ENCODE measurements at places on chromosomes 1 and 21. TPM values are rescaled to one million over a fixed set of nuclear protein-coding genes. Genes with fewer than 3 reads are reported as not detected.

Gene MYOM3
- not detected for total RNA-seq

Gene HPCAL4
- 1.2 TPM for total RNA-seq

Gene IL19
- not detected for total RNA-seq

Gene GORAB
- total RNA-seq: 7.6 TPM

Gene RGL1
- 2.6 TPM for total RNA-seq

Gene GCLM
- 31.1 TPM for total RNA-seq

Gene SLAMF6
- total RNA-seq: 28.6 TPM

Gene TEX38
- total RNA-seq: 0.26 TPM

Gene RPTN
- total RNA-seq: not detected

Gene TCHHL1
- total RNA-seq: not detected

Gene F3
- total RNA-seq: not detected

Gene F13B
- 0.13 TPM for total RNA-seq

Gene SLAMF7
- 15.0 TPM for total RNA-seq

GRCh38 chr1:156538711-156539440 lies 33.5 kb downstream of the IQGAP3 start:
- no peak for ATAC-seq

GRCh38 chr1:172724765-172725613 lies 66.1 kb downstream of the FASLG start:
- peak; percentile 46 for ATAC-seq

GRCh38 chr1:116556289-116557006 lies 14.4 kb downstream of the CD58 start:
- peak; percentile 92 for ATAC-seq

- ATAC-seq: no peak
These were observed 282.6 kb downstream of the BARHL2 start for GRCh38 chr1:90434460-90434859.

- peak; percentile 49 for ATAC-seq
These were observed 10.5 kb downstream of the MTX1 start for GRCh38 chr1:155218854-155219591.

GRCh38 chr21:32483293-32483595 lies 70.7 kb downstream of the EVA1C start:
- no peak for ATAC-seq

GRCh38 chr1:167713330-167714081 lies 8.3 kb upstream of the MPZL1 start:
- ATAC-seq: no peak

- no peak for ATAC-seq
These were observed 7.2 kb upstream of the BCL10 start for GRCh38 chr1:85283475-85284199.

DNA sequence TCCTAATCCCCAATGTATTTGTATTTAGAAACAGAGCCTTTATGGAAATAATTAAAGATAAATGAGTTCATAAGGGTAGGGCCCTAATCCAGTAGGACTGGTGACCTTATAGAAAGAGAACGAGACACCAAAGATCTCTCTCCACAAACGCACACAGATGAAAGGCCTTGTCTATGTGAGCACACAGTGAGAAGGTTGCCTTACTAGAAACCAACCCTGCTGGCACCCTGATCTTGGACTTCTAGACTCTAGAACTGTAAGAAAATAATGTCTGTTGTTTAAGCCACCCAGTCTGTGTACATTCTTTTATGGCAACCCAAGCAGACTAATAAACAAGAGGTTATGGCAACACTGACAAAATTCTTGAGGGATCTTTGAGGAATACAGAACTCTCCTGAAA lies 44.8 kb upstream of the PRDX6 start:
- no peak for ATAC-seq

DNA sequence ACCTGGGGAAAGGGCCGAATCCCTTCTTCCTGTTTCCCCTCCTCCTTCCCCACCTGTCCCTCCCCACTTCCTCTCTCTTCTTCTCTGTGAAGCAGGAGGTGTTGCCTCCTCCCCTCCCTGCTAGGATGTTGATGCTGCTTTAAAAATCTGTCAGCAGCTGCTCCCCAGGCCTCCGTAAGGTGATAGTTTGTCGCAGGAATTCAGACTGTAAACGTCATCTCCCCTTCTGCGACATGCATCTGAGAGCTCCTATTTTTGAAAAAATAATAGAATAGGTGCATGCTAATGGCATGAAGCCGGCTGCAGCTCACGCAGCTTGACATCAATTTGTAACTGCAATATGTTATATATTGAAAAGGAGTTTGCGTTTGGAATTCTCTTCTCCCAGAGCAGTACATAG lies 70.1 kb downstream of the KAZN start:
- no peak for ATAC-seq

DNA sequence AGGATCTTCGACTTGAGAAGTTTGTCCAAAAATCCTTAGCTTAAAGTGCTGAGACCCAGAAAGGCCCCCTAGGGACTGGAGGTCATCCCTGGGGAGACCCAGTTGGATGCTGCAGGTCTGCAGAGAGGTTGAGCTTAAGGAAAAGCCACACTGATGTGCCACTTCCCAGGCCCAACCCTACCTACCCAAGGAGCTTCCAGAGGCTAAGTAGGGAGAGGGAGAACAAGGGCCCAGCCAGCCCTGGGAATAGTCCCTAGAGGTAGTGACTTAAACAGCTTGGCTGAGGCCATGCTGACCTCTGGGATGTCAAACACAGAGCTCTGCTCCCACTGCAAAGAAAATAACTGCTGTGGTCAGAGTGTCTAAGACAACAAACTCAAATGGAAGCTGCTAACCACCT lies 693.7 kb downstream of the MATN1 start:
- no peak for ATAC-seq

- no peak for ATAC-seq
These were observed 141.9 kb upstream of the CXADR start for GRCh38 chr21:17370916-17371315.

- no peak for ATAC-seq
These were observed 166.4 kb downstream of the PSMG1 start for GRCh38 chr21:39016740-39017315.

GRCh38 chr1:163844459-163844858 lies 522.7 kb downstream of the NUF2 start:
- no peak for ATAC-seq

DNA sequence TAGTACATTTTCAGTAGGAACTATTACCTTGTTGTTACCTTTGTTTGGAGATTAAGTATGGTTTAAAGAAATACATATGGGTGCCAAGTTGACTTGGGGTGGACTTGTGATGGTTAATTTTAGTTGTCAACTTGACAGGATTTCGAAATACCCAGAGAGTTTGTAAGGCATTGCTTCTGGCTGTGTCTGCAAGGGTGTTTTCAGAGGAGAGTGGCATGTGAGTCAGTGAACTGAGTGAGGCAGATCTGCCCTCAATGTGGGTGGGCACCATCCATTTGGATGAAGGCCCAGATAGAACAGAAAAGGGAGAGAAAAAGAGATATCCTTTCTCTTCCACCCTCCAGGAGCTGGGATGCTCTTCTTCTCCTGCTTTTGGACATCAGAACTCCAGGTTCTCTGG lies 315.5 kb downstream of the GPATCH2 start:
- no peak for ATAC-seq

DNA sequence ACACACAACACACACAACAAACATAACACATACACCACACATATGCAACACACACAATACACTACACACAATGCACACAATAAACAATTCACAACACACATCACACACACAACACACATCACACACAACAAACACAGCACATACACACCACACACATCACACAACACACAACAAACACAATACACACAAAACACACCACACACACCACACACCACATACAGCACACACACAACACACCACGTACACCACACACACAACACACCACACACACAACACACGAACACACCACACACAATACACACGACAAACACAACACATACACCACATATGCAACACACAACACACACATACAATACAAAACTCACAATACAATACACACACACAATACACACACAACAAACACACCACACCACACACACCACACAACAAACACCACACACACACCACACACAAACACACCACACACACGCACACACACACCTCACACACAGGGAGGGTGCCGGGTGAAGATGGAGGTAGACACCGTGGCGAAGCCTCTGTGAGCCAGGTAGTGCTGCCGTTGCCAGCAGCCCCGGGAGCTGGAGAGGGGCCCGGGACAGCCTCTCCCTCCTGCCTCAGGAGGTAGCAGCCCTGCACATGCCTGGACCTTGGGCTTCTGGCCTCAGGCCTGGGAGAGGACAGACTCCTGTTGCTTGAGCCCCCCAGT lies 30.4 kb upstream of the C1orf174 start:
- ATAC-seq: no peak

- no peak for ATAC-seq
These were observed 8.4 kb upstream of the PIGR start for GRCh38 chr1:206954459-206955342.

DNA sequence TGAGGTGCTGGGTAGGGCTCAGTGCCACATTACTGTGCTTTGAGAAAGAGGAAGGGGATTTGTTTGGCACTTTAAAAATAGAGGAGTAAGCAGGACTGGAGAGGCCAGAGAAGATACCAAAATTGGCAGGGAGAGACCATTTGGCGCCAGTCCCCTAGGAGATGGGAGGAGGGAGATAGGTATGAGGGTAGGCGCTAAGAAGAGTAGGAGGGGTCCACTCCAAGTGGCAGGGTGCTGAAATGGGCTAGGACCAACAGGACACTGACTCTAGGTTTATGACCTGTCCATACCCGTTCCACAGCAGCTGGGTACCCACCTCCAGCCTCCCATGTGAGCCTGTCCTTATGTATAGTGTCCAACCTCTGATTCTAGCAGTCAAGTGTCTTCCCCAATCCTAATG lies 1.0 kb upstream of the CRTC2 start:
- ATAC-seq: no peak

GRCh38 chr1:119159111-119159510 lies 18.7 kb upstream of the WARS2 start:
- no peak for ATAC-seq

GRCh38 chr1:187342495-187342894 lies 513.7 kb downstream of the PLA2G4A start:
- ATAC-seq: no peak

DNA sequence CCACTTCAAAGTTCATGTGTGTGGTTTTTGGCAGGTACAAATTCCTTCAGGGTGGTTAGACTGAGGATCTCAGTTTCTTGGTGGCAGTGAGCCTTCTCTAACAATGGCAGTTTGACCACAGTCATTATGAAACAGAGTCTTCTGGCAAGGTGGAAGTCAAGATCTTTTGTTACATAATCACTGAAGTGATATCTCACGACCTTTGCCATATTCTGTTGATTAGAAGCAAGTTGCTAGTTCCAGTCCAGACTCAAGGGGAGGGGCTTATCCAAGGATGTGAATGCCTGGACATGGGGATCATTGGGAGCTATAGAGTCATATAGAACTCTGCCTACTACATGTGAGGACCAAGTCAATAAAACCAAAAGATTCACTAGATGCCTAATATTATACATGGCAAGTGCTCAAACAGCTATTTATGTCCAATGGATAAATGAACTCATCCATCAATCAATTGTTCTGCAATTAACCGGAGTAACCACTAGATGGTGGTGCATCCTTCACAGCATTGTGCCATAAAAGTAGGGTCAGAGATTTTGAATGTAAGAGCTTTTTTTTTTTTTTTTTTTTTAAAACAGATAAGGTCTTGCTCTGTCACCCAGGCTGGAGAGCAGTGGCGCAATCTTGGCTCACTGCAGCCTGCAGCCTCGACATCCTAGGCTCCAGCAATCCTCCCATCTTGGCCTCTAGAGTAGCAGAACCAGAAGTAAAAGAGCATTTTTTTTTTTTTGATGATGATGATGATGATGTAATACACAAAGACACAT lies 131.9 kb downstream of the CRB1 start:
- ATAC-seq: peak; percentile 64

GRCh38 chr21:38439957-38440356 lies 58.3 kb downstream of the ERG start:
- ATAC-seq: no peak

GRCh38 chr1:228154021-228154669 lies 4.4 kb downstream of the GJC2 start:
- ATAC-seq: no peak

GRCh38 chr1:7046314-7046713 lies 261.1 kb downstream of the CAMTA1 start:
- ATAC-seq: no peak

DNA sequence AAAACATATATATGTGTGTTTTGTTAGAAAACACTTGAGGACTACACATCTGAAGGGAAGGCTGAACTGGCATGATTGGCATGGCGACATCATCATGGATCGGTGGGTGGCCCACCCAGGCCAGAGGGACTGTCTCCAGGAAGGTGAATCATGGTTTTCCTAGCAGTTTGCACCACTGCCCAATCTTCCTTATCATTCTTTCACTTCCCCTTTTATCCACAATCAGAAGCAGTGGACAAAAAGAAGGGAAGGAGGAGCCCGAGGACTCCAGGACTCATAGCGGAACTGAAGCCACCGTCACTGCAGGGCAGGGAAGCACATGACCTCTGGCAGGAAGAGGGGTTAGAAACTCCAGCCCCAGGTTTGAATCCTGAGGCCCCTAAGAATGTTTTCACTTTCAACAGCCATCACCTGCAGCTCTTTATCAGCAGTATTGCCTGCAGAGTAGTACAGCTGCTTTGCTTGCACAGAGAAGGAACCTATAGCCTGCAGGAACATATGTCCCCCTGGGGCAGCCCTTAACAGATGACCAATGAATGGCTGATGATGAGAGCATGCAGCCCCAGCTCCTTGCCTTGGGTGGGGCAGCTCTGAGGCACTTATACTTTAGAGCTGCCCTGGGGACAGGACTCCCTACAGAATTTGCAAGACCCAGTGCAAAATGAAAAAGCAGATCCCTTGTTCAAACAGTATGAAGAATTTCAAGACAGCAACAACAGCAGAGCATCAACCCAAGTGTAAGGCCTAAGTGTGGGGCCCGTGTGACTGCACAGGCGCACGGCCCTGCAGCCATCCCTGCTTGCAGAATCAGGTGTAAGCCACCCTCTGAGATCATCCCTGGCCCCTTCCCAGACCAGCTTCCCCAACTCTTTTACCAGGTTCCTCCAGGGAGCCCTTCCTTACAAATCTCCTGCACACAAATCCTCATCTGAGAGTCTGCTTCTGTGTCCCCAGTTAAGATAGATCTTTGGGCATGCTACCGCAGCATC lies 241.8 kb upstream of the IRF2BP2 start:
- peak; percentile 29 for ATAC-seq

DNA sequence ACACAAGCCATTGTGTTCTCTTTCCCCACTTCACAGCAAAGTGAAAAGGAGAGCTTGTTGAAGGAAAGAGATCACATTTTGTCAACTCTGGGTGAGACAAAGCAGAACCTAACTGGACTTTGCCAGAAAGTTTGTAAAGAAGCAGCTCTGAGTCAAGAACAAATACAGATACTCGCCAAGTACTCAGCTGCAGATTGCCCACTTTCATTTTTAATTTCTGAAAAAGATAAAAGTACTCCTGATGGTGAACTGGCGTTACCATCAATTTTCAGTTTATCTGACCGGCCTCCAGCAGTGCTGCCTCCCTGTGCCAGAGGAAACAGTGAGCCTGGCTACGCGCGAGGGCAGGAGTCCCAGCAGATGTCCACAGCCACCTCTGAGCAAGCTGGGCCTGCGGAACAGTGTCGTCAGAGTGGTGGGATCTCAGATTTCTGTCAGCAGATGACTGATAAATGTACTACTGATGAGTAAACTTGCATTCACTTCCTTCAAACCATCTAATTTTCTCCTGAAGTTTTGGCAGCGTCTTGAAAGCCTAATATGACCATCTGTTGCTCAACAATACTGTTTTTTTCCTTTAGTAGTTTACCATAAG lies 43.7 kb downstream of the BACH1 start:
- ATAC-seq: peak; percentile 99

GRCh38 chr1:230188826-230189225 lies 121.8 kb downstream of the GALNT2 start:
- no peak for ATAC-seq

All from activated T-helper 17 cell treated with anti-CD3 and anti-CD28 coated beads, Interleukin-2, amount 50 U/mL, for 72 hours (primary cell).